ENCODE measurements at places on chromosomes 2 and 18.

- H3K27ac ChIP-seq, result no peak overlapping the region
- no peak overlapping the region for H3K4me3 ChIP-seq
- DNase-seq, result no peak
- no peaks in the 10 kb centered on the region for H3K36me3 ChIP-seq
- no peaks in the 10 kb centered on the region for H3K27me3 ChIP-seq
- peaks cover 8% of the 10 kb centered on the region for H3K4me1 ChIP-seq
These were observed 4.3 kb upstream of the EDAR start for GRCh38 chr2:108993095-108993937.

DNA sequence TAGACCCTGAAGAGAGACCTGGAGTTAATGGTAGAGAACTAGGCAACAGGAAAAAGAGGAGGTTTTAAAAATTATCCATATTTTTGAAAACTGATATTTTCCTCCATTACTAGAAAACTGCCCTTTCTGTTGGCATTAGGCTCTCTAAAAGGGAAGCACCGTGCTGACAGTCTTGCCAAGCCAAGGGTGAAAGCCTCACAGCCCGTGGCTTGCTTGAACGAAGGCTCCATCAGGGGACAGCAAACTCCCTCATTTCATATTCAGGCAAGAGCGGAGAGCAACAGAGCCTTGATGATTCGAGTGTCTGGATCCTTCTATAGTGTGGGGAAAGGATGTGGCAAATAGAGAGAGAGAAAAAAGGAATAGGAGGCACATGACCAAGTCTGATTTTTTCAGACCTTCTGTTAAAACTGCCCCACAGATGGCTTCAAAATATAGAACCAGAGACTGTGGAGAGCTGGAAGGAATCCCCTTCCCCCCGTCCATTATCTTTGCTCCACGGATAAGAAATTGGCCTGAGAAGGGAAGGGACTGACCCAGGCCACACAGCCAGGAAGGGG is 67.0 kb downstream of the CACNB4 start:
- no peak for DNase-seq
- H3K36me3 ChIP-seq, result no peaks in the 10 kb centered on the region
- peaks cover 7% of the 10 kb centered on the region for H3K27me3 ChIP-seq
- no peak overlapping the region for H3K27ac ChIP-seq

- H3K4me3 ChIP-seq, result no peak overlapping the region
- no peaks in the 10 kb centered on the region for H3K4me1 ChIP-seq
- H3K27me3 ChIP-seq, result no peaks in the 10 kb centered on the region
- DNase-seq, result no peak
These were observed 129.3 kb downstream of the NUP35 start for GRCh38 chr2:183253441-183254130.

GRCh38 chr2:70753902-70754301 is 14.1 kb downstream of the ADD2 start:
- H3K4me3 ChIP-seq, result no peak overlapping the region
- peaks cover 16% of the 10 kb centered on the region for H3K27me3 ChIP-seq
- H3K36me3 ChIP-seq, result no peaks in the 10 kb centered on the region
- no peak overlapping the region for H3K27ac ChIP-seq
- DNase-seq, result no peak

DNA sequence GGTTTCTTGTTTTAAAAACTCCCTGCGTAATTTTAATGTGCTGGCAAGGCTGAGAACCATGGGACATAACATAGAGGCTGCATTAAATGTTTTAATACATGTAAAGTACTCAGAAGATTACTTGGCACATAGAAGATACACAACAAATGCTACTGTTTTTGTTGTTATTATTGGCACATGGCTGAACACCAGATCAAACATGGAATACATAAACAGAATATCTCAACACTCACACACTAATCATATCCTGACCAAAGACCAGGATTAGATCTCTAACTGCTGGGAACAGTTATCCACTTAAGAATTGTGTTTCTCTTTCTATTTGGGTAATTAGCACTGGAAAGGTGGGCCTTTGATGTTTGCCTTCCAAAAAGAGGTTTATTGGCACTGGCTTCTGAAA is 69.3 kb downstream of the KCNE4 start:
- H3K27me3 ChIP-seq, result peaks cover 2% of the 10 kb centered on the region
- no peak overlapping the region for H3K27ac ChIP-seq
- DNase-seq, result no peak
- no peaks in the 10 kb centered on the region for H3K36me3 ChIP-seq
- no peak overlapping the region for H3K4me3 ChIP-seq

- DNase-seq, result no peak
- peaks cover 23% of the 10 kb centered on the region for H3K27me3 ChIP-seq
- H3K27ac ChIP-seq, result no peak overlapping the region
- H3K4me1 ChIP-seq, result no peaks in the 10 kb centered on the region
- H3K36me3 ChIP-seq, result no peaks in the 10 kb centered on the region
These were observed 51.2 kb upstream of the DAPL1 start for GRCh38 chr2:158743879-158744278.

- H3K4me1 ChIP-seq, result no peaks in the 10 kb centered on the region
- H3K4me3 ChIP-seq, result no peak overlapping the region
- H3K36me3 ChIP-seq, result peaks cover 5% of the 10 kb centered on the region
- no peak for DNase-seq
- peaks cover 13% of the 10 kb centered on the region for H3K27me3 ChIP-seq
These were observed 241.2 kb upstream of the NCKAP5 start for GRCh38 chr2:133809485-133809884.

Measured in activated naive CD8-positive, alpha-beta T cell treated with anti-CD3 and anti-CD28 coated beads, Interleukin-2, amount 50 U/mL, for 24 hours (primary cell).